NB4 (cell line): ENCODE measurements at places on chromosomes 4 and X.

- DNase-seq: no peak
These were observed 55.1 kb downstream of the SH3RF1 start for GRCh38 chr4:169215656-169216055.

DNA sequence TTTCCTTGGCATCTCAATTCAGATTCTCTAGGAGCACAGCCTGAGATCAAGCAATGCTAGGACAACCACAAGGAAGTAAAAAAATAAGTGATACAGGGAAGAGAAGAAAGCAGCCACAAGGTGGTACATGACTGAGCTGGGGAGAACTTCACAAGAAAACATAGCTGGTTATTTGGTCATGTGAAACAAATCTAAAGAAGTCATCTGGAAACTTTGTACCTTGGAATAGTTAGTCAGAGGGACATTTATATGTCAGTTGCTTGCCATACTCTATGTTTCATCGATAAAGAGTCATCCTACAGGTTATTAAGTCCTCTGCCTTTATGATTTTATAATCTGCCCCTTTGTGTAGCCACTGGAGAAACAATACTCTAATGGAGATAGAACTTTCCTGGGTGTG, 575.1 kb downstream of the IL15 start:
- DNase-seq: no peak

DNA sequence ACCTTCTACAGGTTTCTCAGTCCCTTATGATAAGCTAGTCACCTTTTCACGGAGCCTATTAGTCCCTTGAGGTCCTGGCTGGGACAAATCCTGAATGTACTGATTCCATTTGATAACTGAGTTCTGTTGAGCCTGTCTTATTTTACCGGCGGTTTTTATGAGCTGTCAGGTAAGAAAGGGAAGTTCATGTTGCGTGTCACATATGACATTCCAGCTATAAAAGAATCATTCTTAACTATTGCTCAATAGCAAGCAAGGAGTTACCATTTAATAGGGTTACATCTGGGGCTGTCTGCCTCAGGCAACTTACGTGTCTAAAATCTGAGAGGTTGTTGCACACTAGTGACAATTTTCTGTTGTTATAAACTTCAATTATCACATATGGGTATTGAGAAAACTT, 394.6 kb downstream of the TECRL start:
- DNase-seq: no peak

DNA sequence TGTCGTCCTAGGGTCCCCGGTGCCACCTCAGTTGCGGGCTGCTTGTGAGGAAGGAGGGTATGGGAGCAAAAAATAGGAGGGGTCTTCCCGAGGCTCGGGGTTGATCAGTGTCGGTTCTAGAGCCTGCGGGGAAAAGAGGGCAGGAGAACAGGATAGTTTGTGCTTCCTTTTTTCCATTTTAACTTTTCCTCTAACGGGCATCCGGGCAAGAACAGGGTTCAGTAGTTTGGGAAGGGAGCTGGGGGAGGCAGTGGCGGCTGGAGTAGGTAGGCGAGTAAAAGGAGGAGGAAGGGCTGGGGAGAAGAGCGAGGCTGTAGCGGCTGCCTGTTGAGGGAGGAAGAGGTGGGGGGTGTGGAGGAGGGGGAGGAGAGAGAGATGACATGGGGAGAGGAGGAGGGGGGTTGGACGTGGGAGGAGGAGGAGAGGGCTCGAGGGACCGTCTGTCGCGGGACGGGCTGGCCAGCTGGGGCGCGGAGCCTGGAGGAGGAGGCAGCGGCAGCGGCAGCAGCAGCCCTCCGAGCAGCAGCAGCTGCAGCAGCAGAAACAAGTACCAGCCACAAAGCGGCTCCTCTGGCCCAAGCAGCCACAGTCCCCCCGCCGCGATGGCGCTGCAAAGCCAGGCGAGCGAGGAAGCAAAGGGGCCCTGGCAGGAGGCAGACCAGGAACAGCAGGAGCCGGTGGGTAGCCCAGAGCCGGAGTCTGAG, at the start of gene SLC16A2:
SLC16A2 (plus strand) TSS at position 458 of the 704 bp plus-strand sequence; CDS start at position 603, 145 bp downstream.
- peak; percentile 93 for DNase-seq

DNA sequence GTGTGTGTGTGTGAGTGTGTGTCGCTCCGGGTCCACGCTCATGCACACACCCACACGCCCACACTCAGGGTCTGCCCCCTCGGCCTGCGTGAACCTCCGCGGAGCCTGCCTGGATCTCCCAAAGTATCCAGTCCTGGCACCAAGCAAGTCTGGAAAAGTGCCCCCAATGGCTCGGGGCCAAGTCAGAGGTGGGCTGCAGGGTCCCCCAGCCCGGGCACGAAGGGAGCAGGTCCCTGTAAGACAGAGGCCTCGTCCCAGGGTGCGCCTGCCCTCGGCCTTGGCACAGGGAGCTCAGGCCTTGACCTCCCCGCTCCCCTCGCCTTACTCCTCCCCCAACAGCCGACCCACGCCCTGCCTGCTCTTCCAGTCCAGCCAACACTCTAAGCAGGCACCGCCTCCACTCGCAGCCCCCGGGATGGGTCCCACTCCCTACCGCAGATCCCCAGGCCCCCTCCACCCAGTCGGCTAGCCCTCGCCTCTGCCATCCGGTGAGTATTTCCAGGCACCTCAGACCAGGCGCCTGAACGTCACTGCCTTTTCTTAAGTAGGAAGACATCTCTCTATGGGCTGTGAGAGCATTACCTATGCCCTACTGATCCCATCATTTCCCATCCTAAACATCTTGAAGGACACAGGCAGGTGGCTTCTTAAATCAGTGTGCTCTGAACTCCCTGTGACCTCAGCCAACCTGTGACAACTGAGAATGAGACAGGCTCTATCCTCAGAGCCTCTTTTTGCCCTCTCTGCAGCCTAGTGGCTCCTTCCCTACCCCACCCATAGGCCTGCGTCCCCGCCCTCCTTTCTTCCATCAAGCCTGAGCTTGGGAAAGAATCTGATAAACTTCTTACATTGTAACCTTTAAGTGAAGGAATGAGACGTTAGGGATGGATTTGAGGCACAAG, 704 bp downstream of the FAM114A1 start:
- DNase-seq: no peak

GRCh38 chrX:21933077-21933476, 7.4 kb upstream of the SMS start:
- no peak for DNase-seq

DNA sequence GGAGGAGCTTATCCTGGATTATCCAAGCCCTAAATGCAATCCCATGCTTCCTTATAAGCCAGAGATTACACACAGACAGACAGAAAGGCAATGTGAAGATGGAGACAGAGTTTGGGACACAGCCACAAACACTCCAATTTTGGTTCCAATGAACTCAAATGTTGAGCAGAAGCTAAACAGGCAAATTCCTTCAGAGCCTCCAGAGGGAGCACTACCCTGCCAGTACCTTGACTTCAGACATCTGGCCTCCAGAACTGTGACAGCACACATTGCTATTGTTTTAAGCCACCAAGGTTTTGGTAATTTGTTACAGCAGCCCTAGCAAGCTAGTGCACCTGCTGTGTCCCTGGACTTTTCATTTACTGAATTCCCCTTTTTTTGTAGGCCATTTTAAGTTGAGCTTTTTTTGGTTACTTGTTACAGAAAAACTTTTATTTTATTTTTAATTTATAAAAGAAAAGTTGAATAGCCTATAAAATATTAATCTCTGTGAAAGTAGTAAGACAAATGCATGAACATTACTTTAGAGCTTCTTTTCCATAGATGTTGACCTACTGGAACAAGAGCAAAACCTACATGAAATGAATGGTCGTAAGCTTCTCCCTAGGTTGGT, 33.4 kb upstream of the SRD5A3 start:
- DNase-seq: peak; percentile 53

GRCh38 chr4:119946359-119946758, 120.3 kb downstream of the MAD2L1 start:
- DNase-seq: peak; percentile 3

- DNase-seq: no peak
These were observed 18.5 kb downstream of the METAP1 start for GRCh38 chr4:99013884-99014523.

DNA sequence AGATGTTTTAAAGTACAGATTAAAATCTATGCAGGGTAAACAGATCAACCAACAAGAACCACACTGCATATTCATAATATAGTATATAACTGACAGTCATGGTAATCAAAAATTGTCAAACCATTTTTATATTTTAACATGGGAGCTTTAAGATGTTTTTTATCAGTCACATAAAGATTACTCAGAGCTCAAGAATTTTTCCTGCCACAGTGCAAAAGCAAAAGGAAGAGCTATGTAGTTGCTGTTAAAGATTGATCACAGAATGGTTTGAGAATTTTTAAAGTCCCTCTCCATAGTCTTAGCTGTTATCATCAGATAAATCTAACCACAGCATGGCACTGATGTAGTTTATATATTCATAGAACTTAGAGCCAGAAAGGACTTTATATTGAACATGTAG, 8.5 kb downstream of the RAB9B start:
- no peak for DNase-seq

DNA sequence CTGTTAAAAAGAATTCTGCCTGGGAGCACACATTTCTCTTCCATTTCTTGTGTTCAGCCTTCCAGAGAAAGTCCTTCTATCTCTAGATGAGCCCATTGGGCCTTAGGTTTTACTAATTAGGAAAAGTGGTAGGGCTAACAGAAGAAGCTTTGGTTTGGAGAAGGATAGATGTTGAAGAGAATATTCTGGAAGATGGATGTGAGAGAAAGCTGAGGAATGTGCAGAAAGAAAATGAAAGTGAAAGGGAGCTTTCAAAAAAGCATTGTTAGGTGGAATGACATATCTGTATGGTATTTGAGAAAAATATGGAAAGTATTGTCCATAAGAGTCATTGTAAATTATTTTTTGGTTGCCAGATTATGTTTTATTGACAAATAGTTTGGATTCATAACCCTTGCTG, 474.8 kb upstream of the SLIT2 start:
- no peak for DNase-seq

- DNase-seq: peak; percentile 20
These were observed 33.7 kb upstream of the RP2 start for GRCh38 chrX:46803140-46803539.

- no peak for DNase-seq
These were observed 1668.7 kb upstream of the PCDH7 start for GRCh38 chr4:29051381-29051965.

DNA sequence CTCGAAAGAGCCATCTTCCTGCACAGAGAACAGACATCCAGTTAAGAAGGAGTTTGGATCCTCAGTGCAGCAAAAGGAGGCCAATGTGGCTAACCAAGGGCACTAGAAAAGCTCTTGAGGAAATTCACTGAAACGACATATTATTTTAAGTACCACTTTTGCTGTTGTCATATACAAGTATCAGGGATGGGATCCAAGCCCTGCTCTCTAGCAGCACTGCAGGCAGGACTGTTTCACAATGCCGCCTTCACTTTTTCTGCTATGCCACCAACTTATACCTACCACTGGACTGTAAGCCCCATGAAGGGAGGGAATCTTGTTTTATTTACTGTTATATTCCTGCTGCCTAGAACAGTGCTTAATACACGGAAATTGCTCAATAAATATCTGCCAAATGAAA, 299.0 kb downstream of the NR3C2 start:
- no peak for DNase-seq

DNA sequence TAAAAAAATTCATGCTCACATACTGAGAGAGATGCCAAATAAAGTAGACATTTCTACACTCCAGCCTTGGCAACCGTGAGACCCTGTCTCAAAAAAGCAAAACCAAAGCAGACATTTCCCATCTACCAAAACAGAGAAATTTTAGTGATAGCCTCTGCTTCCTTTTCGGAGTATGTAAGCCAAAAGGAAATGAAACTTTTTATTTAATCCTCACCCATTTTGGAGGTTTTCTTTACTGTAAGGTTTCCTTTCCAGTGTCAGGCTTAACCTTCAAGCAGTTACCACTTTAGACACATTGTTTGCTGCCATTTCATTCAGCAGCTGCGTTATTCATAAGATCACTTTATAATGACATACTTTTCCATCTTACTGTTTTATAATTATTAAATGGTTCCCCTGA, 15.9 kb downstream of the ADD1 start:
- no peak for DNase-seq

GRCh38 chrX:2878563-2878962, 49.8 kb downstream of the GYG2 start:
- no peak for DNase-seq

DNA sequence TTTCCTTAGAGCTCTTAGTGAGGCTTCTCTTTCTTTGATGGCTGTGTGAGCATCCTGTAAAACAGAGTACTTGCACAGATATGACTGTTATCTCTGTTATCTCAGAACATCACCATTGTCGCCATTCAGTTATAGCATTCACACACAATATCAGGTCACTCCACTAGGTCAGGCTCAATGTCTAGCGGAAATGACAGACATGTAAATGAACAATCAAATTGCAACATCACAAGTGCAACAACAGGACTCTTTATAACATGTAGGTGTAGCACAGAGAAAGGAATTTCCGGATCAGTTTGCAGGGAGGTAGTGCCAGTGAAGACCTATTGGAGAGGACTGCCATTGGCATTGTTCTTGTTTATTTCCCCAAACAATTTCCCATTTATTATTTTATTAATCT, 43.2 kb upstream of the IGSF1 start:
- DNase-seq: no peak

- DNase-seq: no peak
These were observed 40.8 kb upstream of the GRPR start for GRCh38 chrX:16082470-16083085.

GRCh38 chr4:185210102-185210981, 944 bp downstream of the SNX25 start:
- DNase-seq: peak; percentile 68
